ENCODE measurements at places on chromosomes 1 and 21. TPM values are rescaled to one million over a fixed set of nuclear protein-coding genes. Genes with fewer than 3 reads are reported as not detected.
A peak's percentile ranks its signal among the peaks of the same experiment; 100 is the strongest.

Gene C4BPA
- 1.4 TPM for total RNA-seq

- DNase-seq, result no peak
Measured at GRCh38 chr1:212862111-212862690, 4.1 kb downstream of the FLVCR1 start.

DNA sequence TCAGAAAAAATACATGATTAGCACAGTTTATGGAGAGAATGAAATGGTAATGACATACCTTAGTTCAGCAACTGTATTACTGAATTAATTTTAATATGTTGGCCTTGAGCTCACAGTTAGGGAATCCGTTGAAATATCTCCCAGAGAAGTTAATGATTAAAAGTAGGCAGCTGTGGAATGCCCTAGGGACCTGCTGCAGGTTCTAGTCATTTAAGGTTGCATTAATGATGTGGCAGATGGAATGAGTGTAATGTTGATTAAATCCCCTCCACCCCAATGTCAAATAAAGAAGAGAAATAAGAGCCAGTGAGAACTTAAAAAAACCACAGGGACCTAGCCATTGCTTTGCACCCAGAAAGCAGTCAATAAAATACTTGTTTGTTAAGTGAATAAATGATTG lies 40.3 kb upstream of the TRIM45 start:
- DNase-seq, result peak; percentile 17

- peak; percentile 10 for DNase-seq
Measured at GRCh38 chr1:30751830-30752650, 5.5 kb downstream of the LAPTM5 start.

- no peak for DNase-seq
Measured at GRCh38 chr1:94955767-94956632, 29.1 kb upstream of the CNN3 start.

All from pancreas (tissue), 10 donors.